ENCODE measurements at places on chromosomes 2 and 18.
A peak's percentile ranks its signal among the peaks of the same experiment; 100 is the strongest.

DNA sequence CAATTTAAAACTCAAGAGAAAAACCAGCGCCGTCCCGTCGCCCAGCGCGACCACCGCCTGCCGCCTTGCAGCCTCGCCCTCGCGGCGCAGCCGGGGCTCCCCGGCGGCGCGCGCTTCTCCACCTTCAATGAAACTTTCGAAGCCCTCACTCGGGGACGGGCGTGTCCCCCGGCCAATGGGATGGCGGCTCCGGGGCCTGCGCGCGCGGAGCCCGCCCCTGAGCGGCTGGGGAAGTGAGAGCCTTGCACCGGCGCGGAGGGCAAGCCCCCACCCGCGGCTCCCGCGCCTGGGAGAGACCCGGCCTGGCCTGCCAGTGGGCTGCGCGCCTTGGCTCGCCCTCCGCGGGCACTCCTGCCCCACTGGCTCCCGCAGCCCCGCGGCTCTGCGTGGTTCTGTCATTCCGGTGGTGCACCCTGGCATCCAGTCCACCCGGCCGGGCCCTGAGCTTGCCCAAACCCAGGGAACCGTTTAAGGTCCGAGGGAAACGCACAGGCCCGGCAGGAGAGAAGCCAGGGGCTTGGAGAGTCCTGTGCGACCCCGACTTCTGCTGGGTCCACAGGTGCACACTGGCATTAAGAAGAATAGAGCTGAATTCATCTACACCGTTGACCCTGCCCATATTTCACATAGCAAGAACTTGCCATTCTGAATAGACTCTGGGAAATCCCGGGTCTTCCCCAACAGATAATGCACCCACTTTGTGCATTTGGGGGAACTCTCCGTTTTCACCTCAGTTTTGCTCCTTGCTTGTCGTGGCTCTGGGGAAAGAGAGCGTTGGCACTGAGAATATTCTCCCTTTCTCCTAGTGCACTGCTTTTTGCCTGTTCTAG, at the start of gene PIEZO2:
Gene PIEZO2 (minus strand): TSS at position 129 of the 830 bp plus-strand sequence. CDS start 981 bp downstream, outside the sequence.
- no peak for DNase-seq

DNA sequence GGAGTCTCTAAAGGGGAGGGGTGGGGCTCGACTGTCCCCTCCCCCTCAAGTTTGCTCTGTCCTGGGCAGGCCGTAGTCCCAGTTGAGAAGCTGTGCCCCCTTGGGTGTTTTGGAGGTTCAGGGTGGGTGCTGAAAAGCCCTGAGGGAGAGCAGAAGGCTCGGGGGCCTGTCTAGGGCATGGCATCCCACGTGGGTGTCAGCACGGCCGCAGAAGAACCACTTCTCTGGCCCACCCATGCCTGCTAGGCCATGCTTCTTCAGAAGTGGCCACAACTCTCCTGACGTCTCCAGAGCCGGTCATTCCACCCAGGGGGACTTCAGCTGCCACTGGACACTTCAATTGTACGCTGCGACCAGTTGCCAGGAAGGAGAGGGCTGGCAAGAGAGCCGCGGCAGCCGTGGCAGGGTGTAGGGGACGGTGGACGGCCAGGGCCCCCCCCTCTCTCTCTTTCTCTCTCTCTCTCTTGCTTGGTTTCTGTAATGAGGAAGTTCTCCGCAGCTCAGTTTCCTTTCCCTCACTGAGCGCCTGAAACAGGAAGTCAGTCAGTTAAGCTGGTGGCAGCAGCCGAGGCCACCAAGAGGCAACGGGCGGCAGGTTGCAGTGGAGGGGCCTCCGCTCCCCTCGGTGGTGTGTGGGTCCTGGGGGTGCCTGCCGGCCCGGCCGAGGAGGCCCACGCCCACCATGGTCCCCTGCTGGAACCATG, at the start of gene INPP5D:
Gene INPP5D (plus strand): TSS at position 546 of the 704 bp plus-strand sequence. CDS start 137 bp downstream, at position 683.
- DNase-seq: peak; percentile 98

GRCh38 chr2:25222477-25223121, 54.2 kb upstream of the POMC start:
- no peak for DNase-seq

DNA sequence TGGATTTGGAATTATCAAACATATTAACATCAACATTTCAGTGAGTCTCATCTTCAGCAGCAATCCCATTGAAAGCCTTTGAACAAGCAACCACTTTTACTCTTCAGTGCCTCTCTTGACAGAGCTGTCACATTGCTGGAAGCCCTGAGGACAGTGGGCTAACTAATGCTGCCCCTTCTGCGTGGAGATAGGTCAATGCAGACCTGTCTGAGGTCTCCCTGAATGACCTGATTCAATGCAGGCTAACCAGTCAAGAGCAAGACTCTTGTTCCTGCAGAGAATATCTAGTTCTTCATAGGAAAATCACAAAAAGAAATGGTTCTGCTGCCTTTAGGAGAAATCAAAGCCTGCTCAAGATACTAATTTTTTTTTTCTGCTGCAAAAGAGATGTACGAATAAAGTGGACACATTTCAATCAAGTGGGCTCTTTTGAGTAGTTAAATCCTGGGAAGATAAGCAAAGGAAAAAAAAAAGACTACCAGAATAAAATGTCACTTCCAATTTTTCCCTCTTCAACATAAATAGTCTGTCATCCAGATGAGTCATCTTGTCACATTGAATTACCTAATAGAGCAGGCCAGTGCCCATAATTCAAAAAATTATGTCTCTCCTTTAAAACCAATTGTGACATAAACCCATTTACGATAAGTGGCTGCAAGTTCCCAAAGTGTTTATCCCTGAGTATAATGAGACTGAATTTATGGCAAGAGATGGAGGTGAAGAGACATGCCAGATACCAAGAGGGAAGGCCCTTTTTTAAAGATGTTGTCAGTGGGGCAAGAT, 1269.0 kb upstream of the DDX18 start:
- no peak for DNase-seq

GRCh38 chr18:12238826-12239225, 15.3 kb upstream of the CIDEA start:
- DNase-seq: peak; percentile 44

DNA sequence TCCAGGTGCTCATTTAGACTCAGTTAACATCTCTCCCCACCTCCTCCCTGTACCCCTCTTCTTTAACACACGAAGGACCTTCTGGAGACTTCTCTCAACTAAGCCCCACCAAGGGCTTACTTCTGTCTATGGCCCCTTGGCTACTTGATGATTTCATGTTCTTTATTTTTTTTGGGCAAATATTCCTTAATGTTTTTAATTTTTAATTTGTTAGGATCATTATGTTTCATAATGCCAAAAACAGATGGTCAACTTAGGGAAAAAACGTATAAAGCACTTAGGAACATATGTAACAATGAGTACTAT, 25.9 kb downstream of the IL37 start:
- peak; percentile 33 for DNase-seq

GRCh38 chr2:109647636-109648035, 33.5 kb downstream of the SOWAHC start:
- no peak for DNase-seq

- peak; percentile 56 for DNase-seq
These were observed 4.0 kb downstream of the PTPN2 start for GRCh38 chr18:12879840-12880540.
